Esophagus muscularis mucosa (tissue), 4 donors: ENCODE measurements at places on chromosomes 3 and 15. TPM values are rescaled to one million over a fixed set of nuclear protein-coding genes. Genes with fewer than 3 reads are reported as not detected.

DNA sequence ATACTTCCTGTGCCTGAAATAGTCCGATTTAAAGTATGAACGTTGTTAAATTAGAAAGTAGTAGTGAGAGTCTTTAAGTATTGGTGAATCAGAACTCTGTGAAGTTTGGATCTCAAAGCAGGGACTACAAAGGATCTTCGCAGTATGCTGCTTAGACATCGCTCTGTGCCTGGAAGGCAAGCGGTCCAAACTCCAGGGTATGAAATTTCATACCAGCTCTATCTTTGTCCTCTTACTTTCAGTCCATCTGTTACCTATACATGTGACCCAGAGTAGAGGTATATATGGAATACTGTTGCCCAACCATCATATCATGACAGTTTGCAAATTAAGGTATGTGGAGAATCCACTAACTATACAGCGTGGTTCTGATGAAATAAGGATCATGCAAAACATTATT, 34.5 kb downstream of the VPS8 start:
- DNase-seq = no peak
- H3K27ac ChIP-seq = no peak overlapping the region
- H3K4me1 ChIP-seq = peaks cover 4% of the 10 kb centered on the region

- H3K4me3 ChIP-seq = no peak overlapping the region
- H3K27ac ChIP-seq = no peak overlapping the region
- H3K27me3 ChIP-seq = no peaks in the 10 kb centered on the region
- no peak for DNase-seq
These were observed 69.4 kb downstream of the SRGAP3 start for GRCh38 chr3:9179826-9180763.

LRRC31 gene
- not detected for total RNA-seq

DNA sequence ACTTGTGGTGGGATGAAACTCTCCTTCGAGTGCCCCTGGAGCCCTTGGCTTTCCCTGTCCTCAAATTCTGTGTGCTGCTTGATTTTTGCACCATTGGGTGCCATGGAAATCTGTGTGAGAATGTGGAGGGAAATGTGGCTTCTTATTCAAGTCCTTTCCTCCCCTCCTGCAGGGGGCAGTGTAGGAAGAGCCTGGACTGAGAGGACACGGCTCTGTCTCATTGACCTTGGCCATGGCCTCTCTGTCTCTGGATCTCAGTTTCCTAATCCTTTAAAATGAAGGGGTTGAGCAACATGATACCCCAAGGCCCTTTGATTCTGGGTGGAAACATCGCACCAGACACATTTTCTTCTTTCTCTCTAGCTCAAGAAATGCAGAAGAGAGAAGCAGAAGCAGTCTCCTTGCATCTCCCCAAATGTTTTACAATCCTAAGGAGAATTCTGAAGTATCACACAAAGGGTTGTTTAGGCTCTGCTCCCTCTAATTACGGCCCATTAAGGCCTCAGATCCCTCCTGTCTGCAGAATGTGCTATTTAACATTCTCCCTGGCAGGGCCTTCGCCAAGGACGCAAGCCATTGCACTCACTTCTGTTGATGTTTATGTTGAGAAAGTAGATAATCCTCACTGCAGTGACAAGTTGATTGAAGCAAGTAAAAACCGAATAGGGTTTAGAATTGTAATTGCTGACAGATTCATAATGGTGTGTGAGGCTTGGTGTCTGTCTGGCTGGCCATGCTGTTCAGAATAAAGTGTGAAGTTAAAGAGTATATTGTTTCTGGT, 169.1 kb downstream of the TPRG1 start:
- H3K36me3 ChIP-seq = no peaks in the 10 kb centered on the region
- H3K27me3 ChIP-seq = no peaks in the 10 kb centered on the region
- no peaks in the 10 kb centered on the region for H3K4me1 ChIP-seq

GRCh38 chr15:52464478-52464877, 64.2 kb downstream of the MYO5A start:
- H3K36me3 ChIP-seq = no peaks in the 10 kb centered on the region
- H3K4me1 ChIP-seq = peaks cover 29% of the 10 kb centered on the region
- H3K4me3 ChIP-seq = no peak overlapping the region
- H3K27ac ChIP-seq = no peak overlapping the region
- no peaks in the 10 kb centered on the region for H3K27me3 ChIP-seq

GRCh38 chr3:104149154-104149553, 1217.6 kb upstream of the ALCAM start:
- DNase-seq = no peak
- no peak overlapping the region for H3K27ac ChIP-seq
- no peaks in the 10 kb centered on the region for H3K4me1 ChIP-seq
- no peak overlapping the region for H3K4me3 ChIP-seq

DNA sequence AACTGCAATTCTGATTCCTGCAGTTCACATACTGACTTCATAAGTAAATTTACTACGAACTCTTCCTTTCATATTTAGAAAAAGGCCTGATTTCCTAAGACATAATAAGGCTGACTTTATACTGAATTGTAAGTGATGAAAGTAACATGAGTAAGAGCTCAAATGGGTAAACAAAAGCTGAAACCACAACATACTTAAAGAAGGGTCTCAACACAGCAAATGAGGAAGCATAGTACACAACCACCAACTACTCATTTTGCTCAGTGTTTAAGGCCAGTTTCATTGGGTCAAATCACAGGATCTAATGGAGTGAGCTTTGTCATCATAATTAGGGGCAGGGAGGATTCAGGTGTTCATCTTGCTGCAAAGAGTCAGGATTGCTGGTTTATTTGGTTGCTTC, 81.4 kb downstream of the SETD2 start:
- no peaks in the 10 kb centered on the region for H3K27me3 ChIP-seq
- no peak for DNase-seq
- H3K27ac ChIP-seq = no peak overlapping the region
- no peaks in the 10 kb centered on the region for H3K4me1 ChIP-seq
- no peak overlapping the region for H3K4me3 ChIP-seq
- peaks cover 63% of the 10 kb centered on the region for H3K36me3 ChIP-seq

C3orf85 gene
- not detected for total RNA-seq

- no peak overlapping the region for H3K27ac ChIP-seq
- no peaks in the 10 kb centered on the region for H3K4me1 ChIP-seq
- no peaks in the 10 kb centered on the region for H3K36me3 ChIP-seq
- DNase-seq = no peak
- no peaks in the 10 kb centered on the region for H3K27me3 ChIP-seq
- H3K4me3 ChIP-seq = no peak overlapping the region
These were observed 890.5 kb downstream of the TUSC7 start for GRCh38 chr3:117600112-117600511.

GRCh38 chr3:176514297-176514696, 683.0 kb downstream of the TBL1XR1 start:
- DNase-seq = no peak
- no peaks in the 10 kb centered on the region for H3K36me3 ChIP-seq
- H3K27ac ChIP-seq = no peak overlapping the region
- no peaks in the 10 kb centered on the region for H3K4me1 ChIP-seq
- H3K4me3 ChIP-seq = no peak overlapping the region
- H3K27me3 ChIP-seq = no peaks in the 10 kb centered on the region

GRCh38 chr15:68313501-68314410, 36.2 kb downstream of the FEM1B start:
- peaks cover 9% of the 10 kb centered on the region for H3K4me1 ChIP-seq
- H3K36me3 ChIP-seq = no peaks in the 10 kb centered on the region
- no peak overlapping the region for H3K27ac ChIP-seq
- H3K4me3 ChIP-seq = no peak overlapping the region
- H3K27me3 ChIP-seq = peaks cover 36% of the 10 kb centered on the region

VEPH1 gene
- total RNA-seq = not detected

DNA sequence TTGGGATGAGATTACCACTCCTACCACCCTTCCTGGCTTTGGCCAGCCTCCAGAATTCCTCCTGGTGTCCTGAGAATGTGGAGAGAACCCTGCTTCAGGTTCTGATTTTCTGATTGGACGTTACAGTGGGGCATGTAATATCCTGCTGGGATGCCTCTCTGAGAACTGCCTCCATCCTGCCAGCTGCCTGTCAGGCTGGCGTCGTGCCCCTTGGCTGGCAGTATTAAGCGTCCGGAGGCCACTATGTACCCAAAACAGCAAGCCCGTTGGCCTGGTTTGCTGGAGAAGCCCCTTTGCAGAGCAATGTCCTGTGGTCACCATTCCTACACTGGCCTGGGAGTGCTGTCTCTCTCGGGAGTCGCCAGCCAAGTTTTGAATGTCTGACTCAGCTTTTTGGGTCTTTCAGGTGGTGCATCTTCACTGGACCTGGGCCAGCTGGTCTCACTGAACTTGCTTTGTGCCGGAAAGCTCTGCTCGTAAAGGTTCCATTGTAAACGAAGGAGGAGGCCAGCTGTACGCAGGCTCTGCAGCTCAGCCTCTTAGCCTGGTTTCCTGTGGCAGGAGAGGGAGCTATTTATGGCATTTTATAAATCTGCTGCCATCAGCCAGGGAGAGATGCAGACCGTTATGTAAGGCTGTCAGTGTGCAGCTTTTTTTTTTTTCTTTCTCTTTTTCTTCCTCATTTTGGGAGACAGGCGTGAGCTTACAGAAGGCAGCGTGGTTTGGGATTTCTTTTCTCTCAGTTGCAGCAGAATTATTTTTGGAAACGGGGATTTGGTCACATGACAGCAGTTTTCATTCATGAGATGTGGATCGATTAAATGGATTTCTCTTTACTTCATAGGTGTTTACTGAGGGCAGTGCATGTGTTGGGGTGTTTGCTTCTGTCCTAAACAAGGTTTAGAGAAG, 19.0 kb upstream of the TRAK1 start:
- peak overlapping the region; percentile 38 for H3K4me3 ChIP-seq
- peaks cover 88% of the 10 kb centered on the region for H3K4me1 ChIP-seq
- H3K27ac ChIP-seq = peak overlapping the region; percentile 81
- H3K27me3 ChIP-seq = no peaks in the 10 kb centered on the region

- no peaks in the 10 kb centered on the region for H3K4me1 ChIP-seq
- H3K36me3 ChIP-seq = no peaks in the 10 kb centered on the region
- no peak for DNase-seq
- H3K27me3 ChIP-seq = no peaks in the 10 kb centered on the region
- no peak overlapping the region for H3K27ac ChIP-seq
These were observed 37.5 kb downstream of the SERPINI1 start for GRCh38 chr3:167772992-167773391.

- no peak overlapping the region for H3K27ac ChIP-seq
- no peak for DNase-seq
- no peak overlapping the region for H3K4me3 ChIP-seq
- H3K36me3 ChIP-seq = peaks cover 33% of the 10 kb centered on the region
- peaks cover 12% of the 10 kb centered on the region for H3K4me1 ChIP-seq
These were observed 280.4 kb downstream of the CD47 start for GRCh38 chr3:107810171-107811071.

DNA sequence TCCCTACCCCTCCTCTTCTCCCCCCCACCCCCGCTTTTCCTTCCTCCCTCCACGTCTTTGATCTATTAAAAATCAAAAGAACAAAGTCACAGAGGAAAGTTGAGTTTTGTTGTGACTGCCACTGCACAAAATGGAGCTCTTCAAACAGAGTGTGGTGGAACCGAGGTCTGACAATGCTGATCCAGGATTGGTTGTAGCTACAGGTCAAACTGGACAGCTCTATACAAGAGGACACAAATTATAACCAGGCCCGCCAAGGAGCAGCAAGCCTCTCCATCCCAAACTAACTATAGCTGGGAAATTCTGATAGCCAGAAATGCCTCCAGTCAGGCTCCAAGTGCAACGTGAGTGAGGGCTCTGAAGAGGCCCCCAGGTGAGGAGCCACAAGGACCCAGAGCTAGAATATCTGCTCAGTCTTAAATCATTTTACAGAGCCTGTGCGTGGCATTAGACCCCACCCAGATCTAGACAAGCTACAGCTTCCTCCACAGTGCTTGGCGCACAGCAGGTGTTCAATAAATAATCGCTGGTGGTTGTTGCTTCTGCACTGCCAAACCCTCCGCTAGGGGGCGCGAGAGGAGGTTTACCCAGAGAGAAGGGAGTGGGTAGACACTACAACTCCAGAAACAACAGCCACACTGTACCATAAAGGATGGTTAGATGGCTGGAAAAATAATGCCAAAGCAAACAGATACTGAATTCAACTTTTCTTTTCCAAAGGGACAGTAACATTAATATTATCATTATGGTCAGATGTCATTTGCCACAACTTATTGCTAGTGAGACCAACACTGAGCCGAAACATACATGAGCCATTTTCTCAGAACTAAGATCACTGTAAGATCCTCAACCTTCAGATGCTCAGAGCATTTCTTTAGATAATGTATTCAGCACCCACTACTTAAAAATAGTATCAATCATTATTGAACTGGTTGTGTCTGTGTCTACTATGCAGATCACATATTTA, 44.6 kb downstream of the ZIC4 start:
- no peaks in the 10 kb centered on the region for H3K36me3 ChIP-seq
- H3K4me3 ChIP-seq = no peak overlapping the region
- H3K27me3 ChIP-seq = peaks cover 56% of the 10 kb centered on the region

DNA sequence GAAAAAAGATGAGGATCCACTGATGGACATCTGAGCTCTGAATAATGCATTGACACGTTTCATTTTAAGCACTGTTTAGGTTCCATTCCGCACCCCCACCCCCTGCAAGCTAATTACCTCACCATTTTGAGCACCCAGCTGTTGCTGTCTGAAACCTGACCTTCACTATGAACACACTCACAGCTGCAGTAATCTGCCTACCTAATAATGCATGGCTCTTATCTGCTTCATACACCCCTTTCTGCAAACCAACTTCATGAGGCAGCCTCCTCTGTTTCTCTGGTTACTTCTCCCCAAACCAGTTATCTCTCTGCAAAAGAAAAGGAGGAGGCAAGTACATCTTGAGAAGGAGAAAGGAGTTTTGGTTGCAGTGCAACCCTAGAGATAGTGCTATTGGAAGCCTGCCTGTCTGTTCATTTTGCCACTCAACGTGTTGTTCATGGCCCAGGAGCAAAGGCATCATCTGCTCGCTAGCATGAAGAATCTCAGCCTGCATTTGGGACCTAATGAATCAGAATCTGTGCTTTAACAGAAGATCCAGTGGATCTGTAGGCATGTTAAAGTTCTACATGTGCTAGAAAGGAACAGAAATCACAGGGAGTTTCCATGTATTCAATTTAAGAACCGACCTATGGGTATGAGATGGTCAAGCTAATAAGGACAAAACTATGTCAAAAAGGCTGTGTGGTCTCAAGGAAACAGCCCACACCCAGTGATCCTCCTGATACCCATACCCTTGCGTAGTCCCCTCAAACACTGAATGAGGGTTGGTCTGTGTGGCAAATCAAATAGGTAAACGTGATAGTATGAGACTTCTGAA, 87.2 kb downstream of the MB21D2 start:
- H3K4me3 ChIP-seq = no peak overlapping the region
- no peak overlapping the region for H3K27ac ChIP-seq
- H3K27me3 ChIP-seq = no peaks in the 10 kb centered on the region
- H3K36me3 ChIP-seq = no peaks in the 10 kb centered on the region
- DNase-seq = no peak

ZPLD1 gene
- total RNA-seq = 0.26 TPM

DNA sequence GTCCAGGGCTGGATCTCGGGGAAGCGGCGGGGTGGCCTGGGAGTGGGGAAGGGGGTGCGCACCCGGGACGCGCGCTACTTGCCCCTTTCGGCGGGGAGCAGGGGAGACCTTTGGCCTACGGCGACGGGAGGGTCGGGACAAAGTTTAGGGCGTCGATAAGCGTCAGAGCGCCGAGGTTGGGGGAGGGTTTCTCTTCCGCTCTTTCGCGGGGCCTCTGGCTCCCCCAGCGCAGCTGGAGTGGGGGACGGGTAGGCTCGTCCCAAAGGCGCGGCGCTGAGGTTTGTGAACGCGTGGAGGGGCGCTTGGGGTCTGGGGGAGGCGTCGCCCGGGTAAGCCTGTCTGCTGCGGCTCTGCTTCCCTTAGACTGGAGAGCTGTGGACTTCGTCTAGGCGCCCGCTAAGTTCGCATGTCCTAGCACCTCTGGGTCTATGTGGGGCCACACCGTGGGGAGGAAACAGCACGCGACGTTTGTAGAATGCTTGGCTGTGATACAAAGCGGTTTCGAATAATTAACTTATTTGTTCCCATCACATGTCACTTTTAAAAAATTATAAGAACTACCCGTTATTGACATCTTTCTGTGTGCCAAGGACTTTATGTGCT, 527 bp downstream of the B2M start:
- H3K4me3 ChIP-seq = peak overlapping the region; percentile 98
- H3K36me3 ChIP-seq = peaks cover 21% of the 10 kb centered on the region
- peaks cover 45% of the 10 kb centered on the region for H3K4me1 ChIP-seq
- peak overlapping the region; percentile 100 for H3K27ac ChIP-seq
- H3K27me3 ChIP-seq = no peaks in the 10 kb centered on the region
